ENCODE measurements at places on chromosomes 4 and X.

- no peak for DNase-seq
Observed at GRCh38 chrX:140767646-140768045, 58.1 kb downstream of the LINC00632 start.

DNA sequence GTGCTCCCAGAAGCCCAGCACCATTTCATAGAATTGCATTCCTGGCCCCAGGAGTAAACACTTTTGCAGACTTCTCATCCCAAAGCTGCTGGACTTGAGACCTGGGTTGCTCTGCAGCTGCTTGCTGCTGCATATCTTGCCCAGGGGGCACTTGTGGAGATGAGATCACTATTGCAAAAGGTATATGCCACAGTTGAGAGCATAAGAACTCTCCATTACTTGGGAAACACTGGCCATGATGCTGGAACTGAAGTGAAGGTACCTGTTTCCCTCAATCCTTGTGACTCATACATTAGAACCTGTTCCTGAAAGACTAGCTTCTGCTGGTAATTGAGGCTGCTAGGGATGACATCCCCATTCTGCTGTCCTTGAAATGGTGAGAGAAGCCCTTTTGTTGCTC, 43.1 kb upstream of the WDR1 start:
- DNase-seq = no peak

DNA sequence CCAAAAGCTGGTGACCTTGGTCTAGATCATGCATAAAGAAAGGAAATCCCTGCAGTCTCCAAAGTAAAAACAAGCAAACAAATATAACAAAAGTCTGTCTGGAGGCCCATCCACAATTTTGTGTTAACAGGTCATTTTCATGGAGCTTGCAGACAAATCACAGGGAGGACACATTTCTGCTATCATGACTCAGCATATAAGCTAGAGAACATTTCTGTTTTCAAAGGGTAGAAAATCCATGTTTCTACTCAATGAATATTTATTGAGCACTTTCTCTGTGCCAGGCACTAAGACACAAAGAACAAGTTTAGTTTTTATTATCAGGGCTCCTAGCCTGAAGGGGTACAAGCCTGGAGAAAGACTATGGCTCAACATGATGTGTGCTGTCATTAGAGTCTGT, 71.1 kb downstream of the PARM1 start:
- DNase-seq = no peak

DNA sequence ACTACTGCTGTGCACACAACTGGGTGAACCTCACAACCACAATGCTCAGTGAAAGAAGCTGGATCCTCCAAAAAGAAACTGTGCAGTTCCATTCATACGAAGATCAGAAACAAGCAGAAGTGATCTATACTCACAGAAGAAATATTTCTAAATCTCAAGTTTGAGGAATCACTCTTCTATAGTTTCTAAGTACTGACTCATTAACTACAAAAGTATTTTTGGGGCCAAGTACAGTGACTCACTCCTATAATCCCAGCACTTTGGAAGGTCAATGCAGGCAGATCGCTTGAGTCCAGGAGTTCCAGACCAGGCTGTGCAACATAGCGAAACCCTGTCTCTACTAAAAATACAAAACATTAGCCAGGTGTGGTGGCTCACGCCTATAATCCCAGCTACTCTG, 51.3 kb upstream of the RELL1 start:
- DNase-seq = peak; percentile 20

DNA sequence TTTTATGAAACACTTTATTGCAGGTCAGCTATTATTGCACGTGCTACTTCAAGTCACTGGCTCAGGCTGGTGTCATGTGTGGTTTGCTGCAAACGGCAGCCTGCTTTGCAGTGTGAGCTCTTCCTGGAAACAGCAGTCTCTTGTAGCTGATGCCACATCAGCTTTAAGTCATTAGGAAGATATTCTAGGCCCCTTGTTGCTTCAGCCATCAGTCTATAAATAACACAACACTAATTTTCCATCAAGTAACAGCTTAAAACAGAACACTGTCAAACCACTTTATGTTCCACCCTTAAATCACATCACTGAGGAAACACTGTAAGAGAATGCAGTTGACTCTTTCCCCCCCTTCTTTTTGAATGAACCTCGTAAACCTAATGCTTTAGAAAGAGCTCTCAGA, 93.8 kb downstream of the GATB start:
- no peak for DNase-seq

DNA sequence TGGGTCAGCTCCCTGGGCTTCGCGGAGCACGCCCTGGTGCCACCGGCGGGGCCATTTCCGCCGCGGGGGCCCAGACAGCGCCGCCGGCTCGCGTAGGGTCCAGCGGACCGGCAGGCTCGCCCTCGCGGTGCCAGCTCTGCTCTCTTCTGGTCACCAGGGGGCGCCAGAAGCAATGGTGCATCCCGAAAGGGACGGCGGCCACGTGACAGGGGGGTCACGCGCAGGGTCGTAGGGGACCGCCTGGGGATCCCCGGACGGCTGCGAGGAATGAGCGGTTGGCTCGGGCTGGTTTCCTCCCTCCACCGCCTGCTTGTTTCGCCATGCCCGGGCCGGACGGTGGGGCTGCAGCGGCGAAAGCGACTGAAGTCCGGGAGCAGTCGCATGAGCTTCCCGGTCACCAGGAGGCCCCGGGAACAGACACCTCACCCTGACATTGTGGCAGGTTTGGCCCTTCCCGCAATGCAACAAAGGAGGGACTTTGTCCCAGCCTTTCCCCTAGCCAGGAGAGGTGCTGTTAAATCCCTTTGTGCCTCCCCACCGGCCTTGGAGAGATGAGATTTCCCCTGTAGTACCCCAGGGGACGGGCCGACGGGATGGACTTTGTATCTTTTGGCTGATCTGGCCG, 15.8 kb downstream of the ZCCHC12 start:
- DNase-seq = no peak

DNA sequence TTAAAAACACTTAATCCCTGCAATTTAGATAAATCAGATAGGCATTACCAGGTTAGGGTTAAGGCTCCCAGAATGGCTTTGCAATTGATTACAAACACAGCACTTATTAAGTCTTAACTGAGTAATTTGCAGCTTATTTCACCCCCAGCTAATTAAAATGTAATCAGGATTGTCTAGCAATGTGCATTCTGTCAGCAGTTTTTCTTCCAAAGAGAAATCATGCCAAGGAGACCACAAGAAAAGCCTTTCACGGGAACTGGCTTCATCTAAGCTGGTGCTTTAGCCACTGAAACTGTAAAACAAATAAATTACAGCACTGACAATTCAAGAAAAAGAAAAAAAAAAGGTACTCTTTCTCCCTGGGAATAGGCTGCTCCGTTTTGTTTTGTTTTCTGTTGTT, 2.1 kb downstream of the ANOS1 start:
- no peak for DNase-seq

DNA sequence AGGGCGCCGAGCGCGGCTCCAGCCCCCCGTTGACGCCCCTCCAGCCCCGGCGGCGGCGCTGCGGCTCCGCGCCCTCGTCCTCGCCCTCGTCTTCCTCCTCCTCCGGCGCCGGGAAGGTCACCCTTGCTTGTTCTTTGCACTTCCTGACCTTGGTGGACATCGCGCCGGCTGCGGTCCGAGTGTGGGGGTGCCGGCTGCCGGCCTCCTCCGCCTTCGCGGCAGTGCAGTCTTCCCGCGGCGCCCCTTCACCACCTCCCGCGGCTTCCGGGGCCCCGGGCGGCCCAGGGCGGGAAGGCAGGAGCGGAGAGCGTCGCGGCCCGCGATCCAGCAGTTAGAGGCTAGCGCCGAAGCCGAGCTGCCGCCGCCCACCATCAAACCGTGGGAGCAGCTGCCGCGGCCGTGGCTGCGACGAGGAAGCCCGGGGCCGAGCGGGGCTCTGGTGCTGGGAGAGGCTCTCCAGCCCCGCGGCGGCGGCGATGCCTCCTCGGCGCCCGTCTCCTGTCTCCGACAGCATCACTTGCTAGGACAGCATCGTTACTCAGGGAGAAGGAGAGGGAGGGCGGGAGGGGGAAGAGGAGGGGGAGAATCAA, at the start of gene TRPC3:
Gene TRPC3, minus strand, starts transcription at position 540 of the 590 bp plus-strand sequence. Its CDS starts 380 bp downstream, at position 160.
- DNase-seq = no peak

- DNase-seq = no peak
Observed at GRCh38 chrX:39911278-39911897, 186.4 kb downstream of the BCOR start.

Data from AG04450 (cell line).